ENCODE measurements at places on chromosomes 12 and 14.

DNA sequence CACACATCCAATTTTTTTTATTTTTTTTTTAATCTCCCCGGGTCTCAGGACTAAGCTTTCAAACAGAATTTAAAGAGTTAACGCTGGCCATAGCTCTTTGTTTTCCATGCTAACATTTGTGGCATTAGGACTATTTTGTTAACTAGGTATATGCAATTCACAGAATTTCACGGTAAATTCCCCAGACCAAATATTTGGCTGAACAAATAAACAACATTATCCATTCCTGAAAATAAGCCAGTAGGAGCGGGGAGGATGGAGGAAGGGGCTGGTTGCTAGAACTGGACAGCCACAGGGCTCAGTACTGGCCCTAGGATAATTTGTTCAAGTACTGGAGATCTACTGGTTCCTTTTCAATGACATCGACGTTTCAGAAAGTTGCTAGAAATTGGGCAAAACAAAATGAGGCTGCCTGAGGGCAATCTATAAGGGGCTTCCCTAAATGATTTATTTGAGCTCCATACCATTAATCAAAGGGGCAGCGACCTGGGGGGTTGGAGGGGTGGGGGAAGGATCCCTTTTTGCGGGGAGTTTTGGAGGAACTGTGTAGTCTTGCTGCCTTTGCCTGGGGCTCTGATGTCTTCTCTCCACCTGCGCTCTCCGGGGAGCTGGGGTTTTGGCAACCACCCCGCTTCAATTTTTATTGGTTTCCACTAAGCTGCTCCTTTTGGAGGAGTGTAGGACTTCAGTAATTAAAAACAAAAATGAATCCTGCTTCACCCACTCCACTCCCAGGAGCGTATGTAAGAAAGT is 9.0 kb downstream of the BMP4 start:
- DNase-seq = peak; percentile 53

DNA sequence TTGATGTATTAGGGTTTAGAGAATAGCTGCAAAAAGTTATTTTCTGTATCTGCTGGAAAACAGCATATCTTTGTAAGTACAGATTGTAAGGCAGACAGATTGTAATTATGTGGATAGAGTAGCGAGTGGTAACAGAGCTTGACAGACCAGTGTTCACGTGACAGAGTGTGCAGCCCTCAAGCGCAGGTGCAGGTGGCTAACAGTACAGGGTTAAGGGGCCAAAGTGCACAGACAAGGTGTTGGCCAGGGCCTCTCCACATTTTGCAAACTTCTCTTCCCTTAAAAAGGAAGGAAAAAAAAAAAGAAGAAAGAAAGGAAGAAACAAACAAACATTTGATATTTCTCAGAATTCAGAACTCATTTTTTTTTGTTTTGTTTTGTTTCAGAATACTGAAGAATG is 25.2 kb upstream of the KLHL42 start:
- DNase-seq = no peak

DNA sequence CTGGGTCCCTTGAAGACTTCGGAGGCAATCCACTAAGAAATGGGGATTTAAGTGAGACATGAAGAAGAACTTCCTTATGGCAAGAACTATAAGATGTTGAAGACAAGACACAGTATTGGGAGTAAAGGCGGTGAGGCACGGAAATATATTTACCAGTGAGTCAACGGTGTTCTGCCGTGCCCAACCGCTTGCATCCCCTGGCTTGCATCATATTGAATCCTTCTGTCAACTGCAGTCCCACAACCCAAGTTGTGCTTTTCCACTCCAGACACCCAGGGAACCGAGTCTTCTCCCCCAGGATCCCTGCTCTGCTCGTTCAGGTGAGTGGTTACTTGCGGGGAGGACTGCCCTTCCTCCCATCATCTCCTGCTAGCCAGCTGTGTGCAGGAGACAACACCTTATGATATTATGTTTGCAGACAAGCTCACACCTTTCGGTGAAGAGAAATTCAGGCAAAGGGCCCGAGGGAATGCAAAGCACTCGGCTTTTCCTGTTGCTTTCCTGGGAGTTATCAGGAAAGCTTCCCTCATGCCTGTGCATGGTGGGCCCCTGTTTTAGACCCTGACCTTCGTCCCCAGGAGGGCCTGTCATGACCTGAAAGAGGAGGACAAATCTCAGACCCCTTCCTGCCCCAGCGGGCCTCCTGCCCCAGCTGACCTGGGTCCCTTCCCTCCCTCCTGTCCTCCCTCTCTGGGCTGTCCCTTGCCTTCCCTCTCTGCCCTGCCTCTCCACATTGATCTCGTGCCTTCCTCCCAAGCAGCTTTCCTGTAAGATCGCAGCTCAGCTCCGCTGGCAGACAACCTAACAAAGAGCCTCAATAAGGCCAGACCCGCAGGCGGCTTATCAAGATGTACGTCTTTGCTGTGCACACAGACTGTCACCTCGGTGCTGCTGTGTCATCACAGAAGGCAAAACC is 4.3 kb upstream of the LRTM2 start:
- DNase-seq = no peak

GRCh38 chr14:58833634-58834378 is 196.0 kb downstream of the DACT1 start:
- DNase-seq = no peak
